ENCODE measurements at places on chromosomes 2 and 18.

- DNase-seq: no peak
Measured at GRCh38 chr18:72673242-72673641, 129.1 kb upstream of the CBLN2 start.

- DNase-seq: no peak
Measured at GRCh38 chr2:135776367-135776766, 34.7 kb downstream of the UBXN4 start.

GRCh38 chr2:275466-275865 is 10.7 kb downstream of the ACP1 start:
- DNase-seq: no peak

DNA sequence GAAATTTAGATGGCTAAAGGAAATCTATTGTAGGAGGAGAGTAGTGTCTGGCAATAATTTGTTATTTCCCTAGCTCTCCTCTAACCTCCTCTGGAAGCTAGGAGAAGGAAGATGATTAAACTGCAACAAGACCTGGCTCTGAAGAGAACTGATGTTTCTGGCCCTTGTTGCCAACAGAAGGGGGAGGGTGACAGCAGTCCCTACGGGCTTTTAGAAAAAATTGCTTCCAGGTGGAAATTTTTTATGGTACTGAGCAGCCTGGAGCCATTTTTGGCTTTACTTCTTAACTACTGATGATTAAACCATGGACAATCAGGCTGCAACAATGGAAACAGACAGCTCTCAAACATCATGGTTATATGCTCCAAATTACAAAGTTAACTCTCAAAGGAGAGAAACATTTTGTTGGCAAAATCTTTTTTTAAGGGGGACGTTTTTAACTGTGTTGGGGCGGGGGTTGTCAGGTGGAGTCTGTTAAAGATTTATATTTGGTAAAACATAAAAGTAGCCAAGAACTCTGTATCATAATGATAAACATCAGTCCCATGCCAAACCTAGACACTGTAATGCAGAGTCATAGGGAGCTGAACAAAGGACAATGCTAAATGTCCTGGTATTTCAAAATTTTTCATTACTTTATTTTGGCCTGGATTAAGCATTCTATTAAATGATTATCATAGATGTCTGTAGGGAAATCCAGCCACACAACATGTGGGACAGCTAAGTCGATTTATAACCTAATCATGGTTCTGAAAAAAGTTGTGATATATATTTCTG is 70.0 kb downstream of the EXOC6B start:
- DNase-seq: peak; percentile 53

DNA sequence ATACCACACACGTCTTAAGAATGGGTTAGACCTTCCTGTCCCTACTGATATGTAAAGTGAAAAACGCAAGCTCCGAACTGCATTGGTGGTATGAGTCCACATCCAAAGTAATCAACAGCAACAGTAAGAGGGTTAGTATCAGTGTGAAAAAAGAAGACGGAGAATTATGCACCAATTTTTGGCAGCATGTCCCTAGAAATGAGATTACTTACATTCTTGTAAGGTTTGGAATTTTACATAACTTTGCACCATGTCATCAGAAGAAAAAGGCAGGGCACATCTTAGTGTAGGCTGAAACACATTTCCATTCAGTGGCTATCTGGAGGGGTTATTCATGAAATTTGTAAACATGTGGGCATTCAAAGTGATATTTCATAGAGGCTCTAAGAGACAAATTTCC is 88.2 kb downstream of the LONRF2 start:
- peak; percentile 47 for DNase-seq

DNA sequence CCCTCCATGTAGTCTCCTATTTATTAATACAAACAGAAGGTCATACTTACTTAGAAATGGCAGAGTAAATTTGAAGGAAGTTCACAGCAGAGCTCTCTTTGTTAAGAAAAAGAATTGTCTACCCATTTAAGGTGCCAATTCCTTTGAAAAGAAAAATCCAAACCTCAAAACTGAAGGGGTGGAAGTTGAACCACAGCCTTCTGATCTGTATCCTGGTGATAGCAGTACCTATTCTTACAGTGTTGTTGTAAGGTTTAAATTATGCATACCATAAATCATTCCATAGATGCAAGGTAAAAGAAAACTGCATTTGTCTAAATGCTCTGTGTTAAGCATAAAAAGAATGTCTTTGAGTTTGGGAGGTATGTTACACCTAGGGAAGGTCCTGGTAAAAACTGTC is 47.6 kb downstream of the COBLL1 start:
- no peak for DNase-seq

DNA sequence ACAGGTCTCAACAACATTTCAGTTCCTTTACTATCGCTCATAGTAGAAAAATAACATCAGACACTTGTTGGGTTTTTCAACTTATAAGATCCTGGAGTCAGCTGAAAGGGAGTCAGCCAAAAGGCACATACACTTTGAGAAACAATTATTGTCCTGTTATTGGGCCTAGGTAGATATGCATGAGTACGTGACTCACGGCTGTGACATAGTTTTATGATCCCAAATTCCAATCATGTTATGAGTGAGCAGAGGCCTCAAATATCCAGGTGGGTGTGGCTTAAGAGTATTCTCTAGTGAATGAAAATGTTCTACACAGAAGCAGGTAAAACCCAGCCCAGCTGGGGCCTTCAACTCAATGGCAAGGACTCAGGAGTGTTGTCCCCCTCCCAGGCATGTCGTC is 27.2 kb downstream of the SERPINB8 start:
- no peak for DNase-seq

GRCh38 chr18:1464444-1465217 is 560.0 kb downstream of the ADCYAP1 start:
- no peak for DNase-seq

- no peak for DNase-seq
Measured at GRCh38 chr2:24912523-24912922, 7.5 kb downstream of the ADCY3 start.

All from fibroblast of skin of left biceps (primary cell).